Stimulated activated CD4-positive, alpha-beta T cell treated with anti-CD3 and anti-CD28 coated beads, Interleukin-1b, Interleukin-23, amount 100 ng/mL, for 1 hour (primary cell): ENCODE measurements at places on chromosomes 4 and X.

GRCh38 chr4:129916991-129917390 is 821.0 kb downstream of the C4orf33 start:
- DNase-seq = no peak

- no peak for DNase-seq
Measured at GRCh38 chr4:76954489-76954888, 4.9 kb downstream of the SEPTIN11 start.

DNA sequence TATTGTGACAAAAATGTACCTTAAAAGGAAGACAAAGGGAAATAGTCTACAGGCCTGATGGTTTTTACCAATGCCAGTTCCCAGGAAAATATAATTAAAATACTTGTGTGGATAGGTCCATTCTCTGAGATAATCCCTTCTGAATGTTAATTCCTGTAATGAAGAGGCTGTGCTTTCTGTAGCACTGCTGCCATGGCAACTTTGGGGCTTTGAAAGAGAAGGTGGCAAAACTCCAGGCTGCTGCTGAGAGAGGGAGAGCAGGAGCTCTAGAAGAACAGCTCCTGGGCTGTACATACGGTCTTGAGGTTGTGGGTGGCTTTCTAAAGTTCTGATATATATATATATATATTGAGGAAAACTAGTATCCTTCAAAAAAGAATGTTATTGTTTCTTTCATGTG is 125.4 kb downstream of the PDLIM5 start:
- DNase-seq = no peak

- no peak for DNase-seq
Measured at GRCh38 chr4:23717528-23718248, 172.2 kb downstream of the PPARGC1A start.

GRCh38 chrX:19912-20571 is 261.1 kb upstream of the PLCXD1 start:
- DNase-seq = no peak

- no peak for DNase-seq
Measured at GRCh38 chr4:51943221-51943620, 76.9 kb downstream of the LRRC66 start.

- no peak for DNase-seq
Measured at GRCh38 chrX:138651494-138651893, 60.0 kb downstream of the FGF13 start.

DNA sequence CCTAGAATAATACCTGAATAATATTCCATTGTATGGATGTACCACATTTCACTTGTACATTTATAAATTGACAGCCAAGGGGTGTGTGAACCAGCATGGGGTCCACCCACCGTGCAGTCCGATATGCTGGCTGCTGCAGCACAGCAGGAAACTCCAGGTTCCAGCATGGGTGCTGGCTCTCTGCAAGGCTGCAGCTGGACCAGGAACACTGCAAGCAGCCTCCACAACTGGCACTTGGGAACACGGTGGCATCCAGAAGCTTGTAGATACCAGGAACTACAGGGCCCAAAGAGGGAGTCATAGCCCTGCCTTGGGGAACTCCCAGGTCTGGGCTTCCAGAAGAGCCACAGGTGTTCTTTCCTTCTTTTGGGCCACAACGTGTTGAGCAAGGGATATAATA is 91.2 kb downstream of the NXF2 start:
- no peak for DNase-seq

GRCh38 chrX:20315140-20315539 is 48.4 kb upstream of the RPS6KA3 start:
- no peak for DNase-seq

- no peak for DNase-seq
Measured at GRCh38 chr4:153472122-153473037, 6.2 kb downstream of the TMEM131L start.

- DNase-seq = no peak
Measured at GRCh38 chr4:184506527-184507121, 32.3 kb upstream of the IRF2 start.

- no peak for DNase-seq
Measured at GRCh38 chr4:168383510-168383909, 65.0 kb upstream of the DDX60 start.

- no peak for DNase-seq
Measured at GRCh38 chr4:7398104-7398423, 36.7 kb downstream of the PSAPL1 start.

- DNase-seq = no peak
Measured at GRCh38 chrX:39809331-39809730, 288.4 kb downstream of the BCOR start.

- no peak for DNase-seq
Measured at GRCh38 chrX:108199691-108200090, 108.1 kb downstream of the ATG4A start.

DNA sequence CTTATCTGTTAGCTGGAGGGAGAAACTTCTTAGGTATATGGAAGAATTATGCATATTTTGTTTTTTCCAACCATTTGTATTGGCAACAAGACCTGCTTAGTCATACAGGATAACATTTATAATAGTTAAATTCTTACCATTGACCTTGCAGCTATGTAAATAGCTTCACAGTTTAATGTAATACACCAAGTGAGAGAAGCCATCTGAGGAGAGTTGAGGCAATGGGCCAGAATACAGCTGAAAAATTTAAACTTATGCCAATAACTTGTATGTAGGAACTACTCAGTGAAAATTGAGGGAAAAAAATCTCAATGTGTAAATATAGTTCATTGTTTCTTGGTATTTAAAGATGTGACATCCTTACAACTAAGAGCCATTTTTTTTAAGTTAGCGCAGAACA is 273.5 kb downstream of the DACH2 start:
- no peak for DNase-seq

DNA sequence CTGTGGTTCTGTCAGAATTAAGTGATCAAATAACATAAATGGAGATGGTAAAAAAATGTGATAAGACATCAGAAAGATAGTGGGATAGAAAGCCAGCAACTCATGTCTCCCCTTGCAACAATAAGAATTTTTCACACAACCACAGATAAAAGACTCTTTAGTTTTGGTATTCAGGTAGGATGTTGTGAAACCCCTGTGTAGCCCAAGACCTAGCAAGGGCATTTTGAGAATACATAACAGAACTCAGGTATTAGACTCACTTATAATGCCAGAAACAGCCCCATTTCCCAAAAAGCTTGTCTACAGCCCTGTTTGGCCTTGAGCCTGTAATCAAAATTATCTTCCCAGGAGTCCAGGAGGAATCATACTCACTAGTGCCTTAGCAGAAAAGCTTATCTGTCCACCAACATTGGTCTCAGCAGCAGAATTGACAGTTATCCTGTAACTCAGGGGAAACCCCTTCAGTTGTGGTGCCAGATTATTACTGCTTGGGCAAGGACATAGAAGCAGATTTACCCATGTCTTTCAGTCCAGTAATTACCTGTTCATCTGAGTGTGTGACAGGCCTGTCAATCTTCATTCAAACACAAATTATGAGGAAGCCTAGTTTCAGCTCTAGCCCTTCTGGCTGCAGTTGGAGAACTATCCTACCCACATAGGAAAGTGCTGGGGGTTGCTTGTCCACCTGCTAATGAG is 41.0 kb upstream of the UGT2B17 start:
- DNase-seq = no peak

DNA sequence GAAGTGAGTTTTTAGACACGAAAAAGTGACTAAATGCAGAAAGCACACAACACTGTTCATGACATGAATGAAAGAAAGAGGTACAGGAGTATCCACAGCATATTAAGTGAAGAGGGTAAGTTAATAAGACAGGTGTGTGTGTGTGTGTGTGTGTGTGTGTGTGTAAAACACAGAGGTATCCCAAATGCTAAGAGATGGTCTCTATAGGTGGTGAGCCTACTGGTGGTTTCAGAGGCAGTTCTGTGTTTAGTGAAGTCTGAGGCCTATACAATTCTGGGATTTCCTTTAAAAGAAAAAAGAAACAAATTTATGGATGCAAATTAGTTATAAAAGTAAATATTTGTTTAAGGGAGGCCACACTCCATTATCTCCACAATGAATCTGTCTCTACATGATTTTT is 17.4 kb upstream of the TNIP3 start:
- DNase-seq = no peak

DNA sequence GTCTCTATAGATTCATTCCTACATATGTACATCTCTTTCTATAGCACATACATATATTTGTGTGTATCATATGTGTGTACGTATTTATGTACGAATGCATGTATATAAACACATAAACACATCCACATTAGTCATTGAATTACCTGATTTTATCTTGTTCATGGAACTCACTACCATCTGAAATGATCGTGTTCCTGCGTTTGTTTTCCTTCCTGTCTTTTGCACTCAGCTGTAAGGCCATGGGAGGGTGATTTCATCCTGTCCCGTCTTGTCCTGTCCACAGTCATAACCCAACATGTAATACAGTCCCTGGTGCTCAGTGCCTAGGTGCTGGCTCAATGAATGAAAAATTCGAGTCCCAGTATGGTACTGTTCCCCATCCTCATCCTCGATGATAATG is 191.8 kb upstream of the PSAPL1 start:
- no peak for DNase-seq

- no peak for DNase-seq
Measured at GRCh38 chrX:38750551-38750950, 50.7 kb upstream of the MID1IP1 start.

GRCh38 chr4:95285797-95286196 is 263.0 kb downstream of the UNC5C start:
- DNase-seq = no peak

DNA sequence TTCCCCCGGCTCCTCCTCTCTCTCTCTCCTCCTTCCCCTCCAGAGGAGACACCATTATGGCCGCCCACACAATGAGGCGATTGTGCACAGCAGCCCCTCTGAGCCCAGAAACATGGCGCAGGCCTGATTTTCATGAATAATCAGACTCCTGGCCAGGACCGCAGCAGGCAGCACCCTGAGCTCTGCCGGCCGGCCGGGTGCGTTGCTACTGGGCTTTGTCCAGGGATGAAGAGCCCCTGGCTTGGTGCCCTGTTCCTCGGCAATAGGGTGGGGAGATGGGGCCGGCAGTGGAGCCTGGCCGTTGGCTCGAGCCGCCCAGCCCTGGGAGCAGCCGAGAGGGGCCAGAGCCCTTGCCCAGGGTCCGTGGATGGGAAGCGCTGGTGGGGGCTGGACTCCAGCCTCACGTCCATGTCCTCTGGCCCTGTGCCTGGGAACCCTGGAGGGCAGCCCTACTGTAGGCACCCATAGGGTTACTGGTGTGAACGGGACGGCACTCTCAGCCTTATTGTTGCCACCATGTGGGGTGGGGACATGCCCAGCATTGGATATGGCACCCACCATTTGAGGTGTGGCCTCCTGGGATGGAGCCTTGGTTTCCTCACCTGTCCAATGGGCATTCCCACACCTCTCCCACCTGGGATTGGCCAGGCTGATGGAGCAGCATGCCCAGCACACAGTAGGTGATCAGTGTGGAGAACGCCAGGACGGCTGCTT is 103.0 kb downstream of the SORCS2 start:
- DNase-seq = no peak

DNA sequence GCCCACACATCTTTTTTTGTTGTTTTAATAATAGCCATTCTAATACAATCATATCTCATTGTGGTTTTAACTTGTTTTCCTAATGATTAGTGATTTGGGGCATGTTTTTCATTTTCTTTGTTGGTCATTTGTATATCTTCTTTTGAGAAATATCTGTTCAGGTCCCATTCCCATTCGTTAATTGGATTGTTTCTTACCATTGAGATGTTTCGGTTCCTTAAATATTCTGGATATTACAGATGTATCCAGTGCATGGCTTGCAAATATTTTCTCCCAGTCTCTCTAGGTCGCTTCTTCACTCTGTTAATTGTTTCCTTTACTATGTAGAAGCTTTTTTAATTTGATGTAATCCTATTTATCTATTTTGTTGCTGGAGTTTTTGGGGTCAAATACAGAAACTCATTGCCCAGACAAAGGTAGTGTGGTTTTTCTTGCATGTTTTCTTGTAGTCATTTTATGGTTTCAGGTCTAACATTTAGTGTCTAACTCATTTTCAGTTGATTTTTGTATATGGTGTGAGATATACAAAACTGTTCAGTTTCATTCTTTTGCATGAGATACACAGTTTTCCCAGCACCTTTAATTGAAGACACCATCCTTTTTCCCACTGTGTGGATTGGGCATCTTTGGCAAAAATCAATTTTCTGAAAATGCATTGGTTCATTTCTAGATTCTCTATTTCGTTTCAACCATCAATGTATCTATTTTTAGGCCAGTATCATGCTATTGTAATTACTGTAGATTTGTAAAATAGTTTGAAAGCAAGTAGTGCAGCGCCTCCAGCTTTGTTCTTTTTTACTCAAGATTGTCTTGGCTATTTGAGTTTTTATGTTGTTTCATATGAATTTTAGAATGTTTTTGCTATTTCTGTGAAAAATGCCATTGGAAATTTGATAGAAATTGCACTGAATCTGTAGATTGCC is 195.9 kb downstream of the SCFD2 start:
- no peak for DNase-seq

GRCh38 chr4:104418286-104418685 is 76.4 kb downstream of the CXXC4 start:
- no peak for DNase-seq

DNA sequence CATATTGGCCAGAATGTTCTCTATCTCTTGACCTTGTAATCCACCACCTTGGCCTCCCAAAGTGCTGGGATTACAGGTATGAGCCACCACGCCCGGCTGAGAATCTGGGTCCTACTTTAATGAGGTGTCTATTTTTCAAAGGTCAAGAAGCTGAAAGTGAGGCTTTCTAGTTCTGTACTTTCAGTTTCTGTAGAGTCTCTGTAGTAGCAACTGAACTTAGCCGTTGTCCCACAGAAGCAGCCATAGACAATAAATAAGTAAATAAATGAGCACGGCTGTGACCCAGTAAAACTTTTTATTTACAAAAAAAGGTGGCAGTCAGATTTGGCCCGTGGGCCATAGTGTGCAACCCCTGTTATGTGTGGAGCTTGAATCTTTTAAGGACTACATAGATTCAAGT is 92.0 kb downstream of the FNIP2 start:
- no peak for DNase-seq

GRCh38 chr4:14743601-14744000 is 258.7 kb upstream of the CPEB2 start:
- DNase-seq = no peak

DNA sequence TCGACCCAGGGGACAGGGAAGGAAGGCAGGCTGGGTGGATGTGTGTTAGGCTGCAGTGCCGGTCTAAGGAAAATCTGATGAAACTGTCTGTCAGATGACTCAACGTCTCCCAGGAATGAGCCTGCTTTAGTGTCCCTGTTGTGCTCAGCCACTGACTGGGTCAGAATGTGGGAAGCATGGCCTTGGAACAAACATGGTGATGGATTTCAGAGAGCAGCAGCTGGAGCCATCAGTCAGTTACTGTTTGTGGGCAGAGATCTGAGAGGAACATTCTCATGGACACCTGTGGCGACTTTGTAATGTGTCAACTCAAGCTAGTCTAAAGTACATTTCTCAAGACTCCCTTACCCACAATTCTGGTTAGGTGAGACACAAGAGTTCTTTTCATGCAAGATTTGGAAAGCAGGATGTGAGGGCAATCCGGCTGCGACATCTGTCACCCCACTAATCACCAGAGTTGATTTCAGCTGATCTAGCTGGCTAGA is 63.2 kb downstream of the ANAPC10 start:
- DNase-seq = no peak

DNA sequence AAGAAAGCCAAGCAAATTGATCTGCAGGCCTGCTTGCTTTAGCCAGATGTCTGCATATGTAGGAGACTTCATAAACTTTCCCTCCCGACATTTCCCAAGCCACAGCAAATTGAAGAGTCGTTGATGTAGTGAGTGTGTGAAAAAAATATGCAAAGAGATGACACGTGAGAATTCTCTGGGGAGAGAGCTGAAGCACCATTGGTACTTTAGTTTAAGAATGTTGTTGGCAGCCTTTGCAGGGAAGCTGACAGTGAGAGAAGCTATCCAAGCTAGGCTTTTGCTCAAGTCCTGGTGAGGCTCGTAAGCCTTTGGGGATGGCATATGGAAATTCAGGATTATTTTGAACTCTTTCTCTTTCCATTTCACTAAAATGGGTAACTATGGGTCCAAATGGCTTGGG is 87.5 kb downstream of the GLRA2 start:
- no peak for DNase-seq
